ENCODE measurements at places on chromosomes 5 and 9.

DNA sequence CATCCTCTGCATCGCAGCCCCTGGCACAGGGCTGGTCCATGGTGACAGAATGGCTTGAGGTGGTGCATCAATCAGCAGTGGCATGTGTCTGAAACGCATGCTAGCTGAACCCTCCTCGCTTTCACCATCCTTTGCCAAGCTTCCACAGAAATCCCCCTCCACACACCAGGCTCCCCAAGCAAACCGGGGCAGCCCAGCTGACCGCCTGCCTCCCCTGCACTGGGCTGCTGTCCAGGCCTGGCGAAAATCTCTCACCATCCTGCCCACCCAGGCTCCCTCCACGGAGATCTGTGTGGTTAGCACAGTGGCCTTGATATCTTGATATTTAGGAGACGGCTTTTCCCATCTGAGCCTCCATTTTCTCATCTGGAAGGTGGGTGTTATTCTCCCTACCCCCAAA is 905 bp upstream of the HRH2 start:
- no peak for DNase-seq

GRCh38 chr5:4212071-4212739 is 616.6 kb downstream of the IRX1 start:
- DNase-seq = no peak

- DNase-seq = peak; percentile 84
Measured at GRCh38 chr5:55232985-55233928, at the start of gene CCNO. Gene CCNO (minus strand): TSS chr5:55233608. CDS start chr5:55233523, 85 bp downstream.

DNA sequence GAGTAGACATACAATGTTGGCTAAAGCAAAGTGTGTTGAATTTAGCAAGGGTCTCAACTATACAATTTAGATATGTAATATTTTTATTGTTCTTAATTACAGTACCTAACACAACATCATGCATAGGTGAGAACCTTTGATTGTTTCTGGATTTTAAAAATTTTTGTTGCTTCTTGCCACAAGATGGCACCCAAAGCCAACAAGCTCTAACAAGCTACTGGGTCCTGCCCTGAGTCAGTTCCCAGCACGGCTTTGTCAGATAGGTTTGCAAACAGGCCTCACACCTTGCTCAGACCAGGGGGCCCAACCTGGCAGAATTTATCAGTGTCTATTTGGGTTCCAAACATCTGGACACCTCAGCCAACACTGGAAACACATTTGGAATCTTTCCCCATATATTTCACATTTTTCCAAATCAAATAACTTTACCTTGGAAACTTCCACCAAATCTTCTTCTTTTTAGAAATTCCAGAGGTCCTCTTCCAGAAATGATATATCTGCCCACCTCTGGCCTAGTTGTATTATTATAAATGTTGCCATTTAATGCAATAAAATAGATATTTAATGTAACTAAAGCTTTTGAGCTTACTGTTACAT is 49.5 kb upstream of the EGFLAM start:
- no peak for DNase-seq

- peak; percentile 35 for DNase-seq
Measured at GRCh38 chr9:89483592-89484474, 14.1 kb downstream of the SEMA4D start.

- no peak for DNase-seq
Measured at GRCh38 chr9:132694144-132694543, 23.9 kb downstream of the GTF3C4 start.

DNA sequence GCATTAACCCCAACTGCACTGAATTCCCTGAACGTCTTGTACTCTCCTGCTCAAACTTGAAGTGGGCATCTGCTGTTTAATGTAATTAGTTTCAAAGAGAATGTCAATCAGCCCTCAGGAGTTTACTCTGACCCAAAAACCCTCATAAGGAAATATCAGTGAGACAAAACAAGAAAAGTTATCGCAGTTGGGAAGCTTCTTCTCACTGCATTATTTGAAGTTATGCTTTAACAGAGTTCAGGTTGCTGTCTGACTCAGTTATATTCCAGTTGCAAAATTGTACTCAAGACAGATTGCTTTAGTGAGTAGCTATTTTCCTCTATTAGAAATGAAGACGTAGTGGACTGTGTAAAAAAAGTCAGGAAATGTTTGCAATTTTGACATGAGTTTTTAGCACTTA is 52.1 kb downstream of the PPIC start:
- DNase-seq = no peak

GRCh38 chr5:120690621-120691407 is 226.7 kb downstream of the PRR16 start:
- no peak for DNase-seq

DNA sequence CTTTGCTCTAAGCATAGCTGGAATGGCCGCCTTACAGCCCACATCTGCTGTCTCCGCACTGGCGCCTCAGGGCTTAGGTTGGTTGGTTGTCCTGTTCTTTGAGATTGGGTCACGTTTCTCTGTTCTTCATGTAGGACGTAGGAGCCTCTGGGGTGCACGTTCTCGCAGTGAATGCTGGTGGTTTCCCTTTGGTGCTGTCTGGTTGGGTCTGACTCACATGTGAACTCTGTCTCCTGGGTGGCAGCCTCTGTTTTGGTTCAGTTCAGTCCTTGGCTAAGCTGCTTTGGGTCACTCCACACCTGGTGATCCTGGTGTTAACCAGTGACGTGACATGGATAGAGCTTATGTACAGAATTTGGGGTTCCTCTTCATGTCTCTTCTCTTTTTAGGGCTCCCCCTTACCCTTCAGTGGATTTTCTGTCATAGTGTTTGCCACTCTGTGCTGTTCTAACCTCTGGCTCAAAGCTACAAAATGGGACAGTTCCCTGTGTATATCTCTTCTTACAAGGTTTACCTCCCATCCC is 12.6 kb upstream of the LPCAT1 start:
- peak; percentile 67 for DNase-seq

- peak; percentile 67 for DNase-seq
Measured at GRCh38 chr9:137045294-137046087, 486 bp downstream of the NPDC1 start.
